ENCODE measurements at places on chromosomes 4 and X.

DNA sequence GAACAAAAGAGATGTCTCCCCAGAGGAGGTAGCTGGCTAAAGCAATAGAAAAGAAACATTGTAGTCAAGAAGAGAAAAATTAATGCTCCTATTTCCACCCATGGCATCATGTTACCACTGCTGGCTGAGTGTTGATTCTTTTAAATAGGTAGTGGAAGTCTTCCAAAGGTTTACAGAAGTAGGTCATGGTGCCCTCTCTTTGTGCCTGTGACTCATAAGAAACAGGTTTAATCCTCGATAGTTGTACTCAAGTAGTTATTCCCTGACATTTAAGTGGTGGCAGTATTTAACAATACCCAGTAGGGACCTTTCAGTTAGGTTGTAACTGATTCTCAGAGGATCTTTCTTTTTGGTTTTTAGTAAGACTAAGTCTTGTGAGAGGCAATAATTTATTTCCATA is 247.8 kb downstream of the TEX13A start:
- DNase-seq, result no peak

- no peak for DNase-seq
Measured at GRCh38 chr4:81663368-81663767, 191.7 kb upstream of the RASGEF1B start.

DNA sequence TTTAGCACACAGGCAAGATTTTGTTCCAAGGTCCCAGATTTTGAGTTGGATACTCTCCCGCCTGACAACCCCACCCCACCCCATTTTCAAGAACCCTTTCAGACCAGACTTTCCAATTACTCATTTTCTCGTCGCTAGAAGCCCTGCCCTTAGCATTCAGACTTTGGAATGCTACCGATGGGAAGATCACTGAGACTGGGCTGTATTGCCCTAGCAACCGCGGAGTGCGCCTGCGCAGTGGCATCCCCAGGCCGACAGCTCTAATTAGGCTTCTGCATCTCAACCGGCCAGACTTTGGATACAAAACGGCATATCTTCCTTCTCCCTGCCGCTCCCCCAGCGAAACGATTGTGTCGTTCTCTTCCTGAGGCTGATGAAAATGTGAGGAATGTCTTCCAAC is 3.4 kb downstream of the MAGEE2 start:
- no peak for DNase-seq

DNA sequence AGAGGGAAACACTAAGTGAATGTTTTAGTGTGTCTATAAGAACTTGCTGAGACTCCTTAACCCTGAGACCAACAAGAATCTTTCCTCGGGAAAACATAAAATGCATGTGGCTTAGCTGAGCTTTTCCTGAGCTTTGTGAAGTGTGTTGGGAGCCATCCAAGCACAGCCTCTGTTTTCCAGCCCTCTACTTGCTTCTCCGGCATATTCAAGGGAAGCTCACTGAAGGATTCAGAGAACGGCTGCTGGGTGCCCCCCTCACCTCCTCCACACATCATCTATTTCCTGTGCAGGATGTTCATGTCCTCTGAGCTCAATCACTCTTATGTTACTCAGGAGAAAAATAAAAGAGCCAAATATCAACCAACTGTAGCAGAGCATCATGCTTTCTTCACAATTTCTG is 492.1 kb downstream of the IL15 start:
- DNase-seq, result no peak

DNA sequence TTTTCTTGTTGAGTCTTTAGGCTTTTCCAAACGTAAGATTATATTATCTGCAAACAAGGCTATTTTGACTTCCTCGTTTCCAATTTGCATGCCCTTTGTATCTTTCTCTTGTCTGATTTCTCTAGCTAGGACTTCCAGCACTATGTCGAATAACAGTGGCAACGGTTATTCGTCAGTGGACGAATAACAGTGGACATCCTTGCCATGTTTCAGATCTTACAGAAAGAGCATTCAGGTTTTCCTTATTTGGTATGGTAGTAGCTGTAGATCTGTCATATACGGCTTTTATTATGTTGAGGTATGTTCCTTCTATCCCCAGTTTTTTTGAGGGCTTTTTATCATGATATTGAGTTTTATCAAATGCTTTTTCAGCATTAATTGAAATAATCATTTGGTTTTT is 634.6 kb upstream of the ADGRL3 start:
- DNase-seq, result no peak

- DNase-seq, result peak; percentile 8
Measured at GRCh38 chrX:111095974-111096895, at the start of gene PAK3. TSS of gene PAK3 (plus strand) at chrX:111096191. CDS start at chrX:111123104, 26,913 bp downstream.

DNA sequence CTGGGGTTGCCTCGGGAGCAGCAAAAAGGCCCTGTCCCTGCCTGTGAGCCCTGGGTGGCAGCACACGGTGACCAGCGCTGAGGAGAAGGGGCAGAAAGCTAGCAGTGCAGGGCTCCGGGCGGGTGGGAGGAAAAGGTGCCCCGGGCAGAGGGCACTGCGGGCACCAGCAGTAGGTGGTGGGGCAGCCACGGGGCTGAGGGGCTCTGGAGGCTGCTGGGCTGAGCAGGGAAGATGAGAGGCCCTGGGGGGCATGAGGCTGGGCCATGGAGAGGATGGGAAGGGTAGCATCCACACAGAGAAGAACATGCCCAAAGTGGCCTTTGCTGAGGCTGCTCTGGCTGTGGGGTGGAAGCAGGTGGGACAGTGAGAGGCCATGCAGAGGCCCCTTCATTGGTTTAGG is 67.5 kb upstream of the NKX1-1 start:
- no peak for DNase-seq

DNA sequence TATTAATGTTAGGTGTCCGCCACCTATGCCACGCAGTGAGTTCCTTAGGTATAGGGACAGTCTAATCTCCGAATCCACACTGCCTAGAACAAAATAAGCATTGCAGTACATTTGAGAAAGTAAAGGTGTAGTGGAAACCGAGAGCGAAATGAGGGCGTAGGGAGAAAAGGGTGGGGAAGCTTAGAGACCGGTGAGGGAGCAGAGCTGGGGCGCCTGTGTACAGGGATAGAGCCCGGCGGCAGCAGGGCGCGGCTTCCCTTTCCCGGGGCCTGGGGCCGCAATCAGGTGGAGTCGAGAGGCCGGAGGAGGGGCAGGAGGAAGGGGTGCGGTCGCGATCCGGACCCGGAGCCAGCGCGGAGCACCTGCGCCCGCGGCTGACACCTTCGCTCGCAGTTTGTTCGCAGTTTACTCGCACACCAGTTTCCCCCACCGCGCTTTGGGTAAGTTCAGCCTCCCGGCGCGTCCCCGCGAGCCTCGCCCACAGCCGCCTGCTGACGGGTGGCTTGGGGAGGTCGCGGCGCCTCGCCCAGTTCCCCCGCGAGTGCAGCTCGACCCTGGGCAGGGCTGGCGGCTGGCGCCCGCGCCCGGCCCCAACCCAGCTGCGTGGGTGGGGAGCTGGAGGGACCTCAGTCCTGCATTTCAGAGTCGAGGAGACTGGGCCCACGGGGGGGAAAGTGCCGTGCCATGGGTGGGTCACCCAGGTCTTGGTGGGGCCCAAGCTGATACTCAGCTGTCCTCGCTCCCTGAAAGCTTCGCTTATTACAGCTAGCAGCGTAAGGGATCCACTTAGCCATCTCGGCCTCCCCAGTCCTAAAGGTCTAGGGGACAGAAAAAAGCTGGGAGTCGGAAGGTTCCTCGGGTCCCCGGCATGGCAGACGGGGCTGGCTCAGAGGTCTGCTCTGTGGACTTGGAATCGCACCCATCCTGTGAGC is at the start of gene ANXA3:
TSS of gene ANXA3 (plus strand) at position 351 of the 932 bp plus-strand sequence. CDS start 2,704 bp downstream, outside the sequence.
- DNase-seq, result peak; percentile 4

- DNase-seq, result peak; percentile 57
Measured at GRCh38 chr4:48017108-48017571, 568 bp downstream of the NIPAL1 start.

DNA sequence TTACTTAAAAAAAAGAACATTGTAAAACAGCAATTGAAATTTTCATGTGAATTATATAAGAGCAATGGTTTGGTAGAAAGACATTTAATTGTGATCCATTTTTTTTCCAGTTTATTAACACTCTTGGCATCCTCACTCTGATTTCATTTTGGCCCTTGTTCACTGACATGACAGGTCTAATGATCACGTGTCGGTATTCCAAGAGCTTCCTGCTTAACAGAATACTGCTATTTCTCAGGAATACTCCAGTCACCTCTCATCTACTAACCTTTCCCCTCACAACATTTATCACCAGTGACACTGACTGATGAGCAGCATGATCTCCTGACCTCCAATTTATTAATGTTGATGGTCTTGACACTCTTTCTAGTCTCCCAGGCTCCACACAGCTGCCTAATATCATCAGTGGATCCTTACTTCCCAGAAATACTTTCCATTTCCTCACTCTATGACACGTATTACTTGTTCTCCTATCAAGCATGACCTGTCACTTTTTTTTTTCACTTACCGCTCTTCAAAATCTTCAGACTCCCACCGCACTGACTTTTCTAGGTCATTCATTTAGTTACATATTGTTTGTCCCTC is 847.8 kb upstream of the SLIT2 start:
- DNase-seq, result no peak

DNA sequence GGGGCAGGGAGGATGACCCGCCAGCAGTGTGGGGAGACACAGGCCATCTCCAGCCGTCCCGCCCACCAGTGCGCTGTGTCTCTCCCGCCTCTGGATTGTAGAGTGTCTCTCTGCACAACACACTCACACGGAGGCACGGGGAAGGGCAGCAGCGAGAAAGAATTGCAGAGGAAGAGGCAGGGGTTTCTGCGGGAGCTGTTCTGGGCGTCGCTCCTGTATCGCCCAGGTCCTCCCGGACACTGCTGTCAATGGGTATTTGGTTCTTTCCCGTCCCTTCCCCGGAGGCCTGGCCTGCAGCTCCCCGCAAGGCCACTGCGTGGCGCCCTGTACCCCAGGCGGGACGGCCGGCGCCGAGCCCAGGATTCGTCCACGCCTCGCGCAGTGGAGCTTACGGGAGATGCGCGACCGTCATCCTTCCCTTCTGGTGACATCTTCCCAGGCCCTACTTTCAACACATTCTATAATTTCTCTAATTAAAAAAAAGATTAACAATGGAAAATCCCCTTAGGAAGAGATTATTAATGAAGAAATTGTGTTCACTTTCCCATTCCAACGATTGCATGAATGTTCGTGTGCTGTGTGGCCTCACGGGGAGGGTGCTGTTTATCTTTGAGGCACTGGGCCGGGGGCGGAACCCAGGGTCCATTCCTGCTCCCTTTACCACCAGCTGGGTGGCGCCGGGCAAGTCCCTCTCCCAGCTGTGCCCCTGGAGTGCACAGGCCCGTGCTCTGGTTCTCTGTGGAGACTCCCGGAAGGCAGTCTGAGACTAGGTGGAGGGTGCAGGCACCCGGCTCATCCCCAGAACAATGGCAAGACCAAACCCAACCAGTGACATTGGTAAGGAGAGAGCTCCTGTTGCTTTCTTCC is 95.7 kb downstream of the CPZ start:
- peak; percentile 17 for DNase-seq

DNA sequence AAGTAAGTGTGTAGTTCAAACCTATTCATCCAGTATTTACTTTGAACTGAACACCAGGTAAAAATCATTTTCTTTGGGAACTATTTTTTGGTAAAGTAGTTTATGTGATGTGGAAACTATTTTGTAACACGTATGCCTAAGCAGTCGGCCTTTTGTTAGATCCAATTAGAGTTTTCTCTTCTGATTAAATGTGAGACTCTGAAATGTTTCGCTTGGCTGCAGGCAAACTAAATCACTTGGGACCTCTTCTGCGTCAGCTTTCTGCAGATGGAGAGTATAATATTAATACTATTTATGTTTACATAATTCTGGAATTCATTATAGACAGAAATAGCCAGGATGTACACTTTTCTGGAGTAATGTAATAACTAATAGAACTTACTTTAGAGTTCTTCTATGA is 46.9 kb downstream of the BMPR1B start:
- no peak for DNase-seq

GRCh38 chrX:69815519-69815918 is 199.6 kb downstream of the EDA start:
- no peak for DNase-seq

GRCh38 chrX:42085836-42086235 is 162.5 kb upstream of the CASK start:
- DNase-seq, result no peak

DNA sequence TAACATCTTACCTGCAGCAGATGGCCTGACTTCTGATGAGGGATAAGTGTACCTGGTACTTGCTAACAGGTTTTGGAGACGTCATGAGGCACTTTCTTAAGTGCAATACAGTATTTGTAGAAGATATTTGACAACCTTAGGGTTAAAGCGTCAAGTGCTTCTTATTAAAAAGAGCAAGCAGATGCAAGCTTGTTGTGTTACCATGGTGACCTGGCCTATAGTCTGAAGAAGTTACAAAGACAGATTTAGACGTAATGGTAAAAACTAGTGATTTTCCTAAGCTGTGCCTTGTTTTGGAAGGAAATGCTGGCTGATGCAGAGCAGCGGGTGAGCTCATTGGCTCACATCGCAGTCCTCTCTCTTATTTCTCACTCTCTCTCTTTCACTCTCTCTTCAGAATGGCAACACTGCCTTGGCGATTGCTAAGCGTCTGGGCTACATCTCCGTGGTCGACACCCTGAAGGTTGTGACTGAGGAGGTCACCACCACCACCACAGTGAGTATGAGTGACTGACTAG is 243.6 kb downstream of the ANK2 start:
- no peak for DNase-seq

DNA sequence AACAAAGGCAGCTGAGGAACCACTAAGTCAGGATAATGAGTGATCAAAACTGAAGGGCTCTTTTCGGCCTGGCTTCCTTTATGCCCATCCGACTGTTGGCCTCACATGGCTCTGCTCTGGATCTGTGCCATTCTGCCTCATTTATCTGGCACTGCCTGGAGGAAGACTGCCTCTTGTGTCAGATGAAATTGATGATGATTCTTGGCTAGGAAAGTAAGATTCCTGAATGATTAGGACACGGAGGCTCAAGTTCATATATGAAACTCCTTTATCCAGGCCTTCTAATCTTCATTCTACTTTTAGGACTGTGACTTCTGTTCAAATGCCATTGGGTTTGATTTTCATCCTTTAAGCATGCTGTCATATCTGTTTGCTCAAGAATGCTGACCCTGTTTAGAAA is 475.4 kb upstream of the RPS6KA3 start:
- DNase-seq, result no peak

DNA sequence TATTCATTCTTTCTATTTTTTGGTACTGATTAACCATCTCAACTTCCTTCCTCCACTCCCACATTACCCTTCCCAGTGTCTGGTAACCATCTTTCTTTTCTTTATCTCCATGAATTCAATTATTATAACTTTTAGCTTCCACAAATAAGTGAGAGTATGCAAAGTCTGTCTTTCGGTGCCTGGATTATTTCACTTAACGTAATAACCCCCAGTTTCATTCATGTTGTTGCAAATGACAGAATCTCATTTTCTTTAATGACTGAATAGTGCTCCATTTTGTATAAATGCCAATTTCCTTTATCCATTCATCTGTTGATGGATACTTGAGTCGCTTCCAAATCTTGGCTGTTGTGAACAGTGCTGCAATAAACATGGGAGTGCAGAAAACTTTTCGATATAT is 940.4 kb downstream of the GLUD2 start:
- no peak for DNase-seq
